ENCODE measurements at places on chromosomes 4 and X.
A peak's percentile ranks its signal among the peaks of the same experiment; 100 is the strongest.

GRCh38 chr4:36609661-36610060, 328.2 kb downstream of the DTHD1 start:
- no peak for DNase-seq

DNA sequence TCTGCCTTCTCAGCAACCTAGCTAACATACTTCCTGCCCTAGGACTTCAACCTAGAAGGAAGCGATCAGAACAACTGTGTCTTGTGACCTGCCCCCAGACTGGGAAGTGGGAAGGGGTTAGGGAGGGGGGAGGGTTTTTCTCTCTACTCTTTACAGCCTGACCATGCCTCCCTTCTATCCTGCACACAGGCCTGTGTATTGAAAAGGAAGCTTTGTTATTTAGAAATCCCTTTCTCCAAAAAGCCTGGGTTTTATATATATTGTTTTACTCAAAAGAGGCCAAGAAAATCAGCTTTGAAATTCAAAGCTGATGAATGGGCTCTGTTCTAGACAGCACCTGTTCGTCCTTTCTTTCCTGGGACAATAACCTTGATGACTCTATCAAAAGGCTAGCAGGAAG, 35.2 kb upstream of the SMS start:
- DNase-seq: no peak

- no peak for DNase-seq
Observed at GRCh38 chrX:135331525-135331924, 22.2 kb downstream of the ETDC start.

DNA sequence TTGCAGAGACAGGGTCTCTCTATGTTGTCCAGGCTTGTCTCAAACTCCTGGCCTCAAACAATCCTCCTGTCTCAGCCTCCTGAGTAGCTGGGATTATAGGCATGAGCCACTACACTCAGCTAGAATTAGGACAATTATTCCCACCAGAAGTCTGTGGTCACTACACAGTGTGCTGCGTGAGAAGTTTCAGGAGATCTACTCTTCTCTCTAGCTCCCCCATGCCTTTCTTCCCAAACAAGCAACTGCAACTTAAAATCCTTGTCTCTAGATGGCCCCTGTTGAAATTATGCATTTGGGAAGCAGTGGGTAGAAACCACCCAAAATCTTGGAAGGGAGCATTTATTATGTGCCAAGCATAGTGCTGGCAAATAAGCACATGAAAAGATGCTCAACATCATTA, 21.1 kb upstream of the MAP7D3 start:
- no peak for DNase-seq

GRCh38 chr4:113221990-113222389, 172.5 kb downstream of the ANK2 start:
- DNase-seq: no peak

- no peak for DNase-seq
Observed at GRCh38 chr4:127708985-127709384, 21.2 kb upstream of the SLC25A31 start.

- DNase-seq: no peak
Observed at GRCh38 chr4:2483237-2483636, 14.3 kb downstream of the RNF4 start.

GRCh38 chr4:125459531-125459930, 144.8 kb downstream of the FAT4 start:
- no peak for DNase-seq

GRCh38 chrX:6898371-6898770, 249.1 kb upstream of the STS start:
- no peak for DNase-seq

DNA sequence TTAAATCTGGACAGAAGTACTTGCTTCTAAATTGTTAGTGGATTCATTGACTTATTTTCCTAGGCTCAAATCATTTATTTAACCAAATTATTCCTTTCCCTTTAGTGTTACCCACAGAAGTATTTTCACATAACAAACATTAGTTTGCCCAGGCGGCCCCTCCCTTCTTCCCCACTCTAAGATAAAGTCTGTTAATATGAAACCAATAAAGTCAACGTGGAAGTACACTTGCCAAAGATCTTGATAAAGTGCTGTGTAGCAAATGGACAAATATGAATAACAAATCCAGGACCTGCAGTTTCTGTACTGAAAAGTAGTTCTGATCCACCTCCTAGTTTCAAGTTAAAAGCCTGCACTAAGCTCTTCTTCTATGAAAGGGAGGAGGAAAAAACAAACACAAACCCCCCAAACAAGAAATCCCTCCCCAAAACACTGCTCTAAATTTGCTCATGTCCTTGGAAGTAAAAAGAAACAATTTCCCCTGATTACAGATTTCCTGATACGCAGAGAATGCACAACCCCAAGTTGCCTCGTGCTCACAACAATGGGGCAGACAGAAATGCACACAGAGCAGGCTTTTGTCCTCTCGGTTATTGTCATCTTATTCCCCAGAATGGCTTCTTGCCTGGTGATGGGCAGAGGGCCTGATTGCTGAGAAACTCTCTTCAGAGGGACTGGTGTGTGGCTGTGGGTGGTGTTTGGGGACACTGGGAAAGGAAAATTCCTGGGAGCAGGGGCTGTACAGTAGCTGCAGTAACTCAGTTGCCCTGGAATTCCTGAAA, 23.2 kb downstream of the TMSB4X start:
- DNase-seq: no peak

- DNase-seq: no peak
Observed at GRCh38 chrX:135408794-135409193, 12.9 kb upstream of the SMIM10L2A start.

GRCh38 chr4:100286636-100287035, 96.4 kb upstream of the DDIT4L start:
- DNase-seq: no peak

DNA sequence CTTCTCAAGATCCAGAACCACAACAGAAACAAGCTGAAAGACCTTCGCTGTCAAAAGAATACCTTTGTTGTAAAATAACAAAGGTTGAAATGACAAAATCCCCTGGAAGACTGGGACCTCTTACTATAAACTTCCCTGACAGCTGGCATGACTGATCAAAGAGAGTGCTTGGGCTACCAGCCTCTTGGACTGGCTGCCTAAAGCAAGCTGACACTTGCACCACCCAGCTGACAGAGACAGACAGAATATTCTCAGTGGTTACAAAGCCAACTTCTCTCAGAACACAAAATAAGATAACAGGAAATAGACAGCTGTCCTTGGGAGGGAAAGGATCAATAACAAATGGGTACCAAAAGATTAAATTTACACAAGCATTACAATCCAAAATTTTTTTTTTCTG, 241.7 kb upstream of the SPOCK3 start:
- no peak for DNase-seq

DNA sequence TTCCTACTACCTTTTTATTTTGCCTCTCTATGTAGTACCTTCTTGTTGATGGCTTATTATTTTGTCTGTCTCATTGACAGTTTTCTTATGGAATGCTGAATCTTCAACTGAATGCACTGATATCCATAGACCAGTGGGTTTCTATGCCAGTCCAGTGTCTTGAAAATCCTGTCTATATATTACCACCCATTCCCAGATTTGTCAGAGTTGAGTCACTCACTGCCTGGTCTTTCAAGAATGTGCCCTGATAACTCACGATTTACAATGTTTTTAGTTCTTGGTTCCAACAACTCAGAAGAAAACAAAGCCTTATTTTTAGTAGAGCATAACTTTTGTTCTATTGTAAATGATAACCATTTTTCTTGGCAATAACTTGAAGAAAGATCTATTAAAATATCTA, 606.0 kb upstream of the PITX2 start:
- no peak for DNase-seq

DNA sequence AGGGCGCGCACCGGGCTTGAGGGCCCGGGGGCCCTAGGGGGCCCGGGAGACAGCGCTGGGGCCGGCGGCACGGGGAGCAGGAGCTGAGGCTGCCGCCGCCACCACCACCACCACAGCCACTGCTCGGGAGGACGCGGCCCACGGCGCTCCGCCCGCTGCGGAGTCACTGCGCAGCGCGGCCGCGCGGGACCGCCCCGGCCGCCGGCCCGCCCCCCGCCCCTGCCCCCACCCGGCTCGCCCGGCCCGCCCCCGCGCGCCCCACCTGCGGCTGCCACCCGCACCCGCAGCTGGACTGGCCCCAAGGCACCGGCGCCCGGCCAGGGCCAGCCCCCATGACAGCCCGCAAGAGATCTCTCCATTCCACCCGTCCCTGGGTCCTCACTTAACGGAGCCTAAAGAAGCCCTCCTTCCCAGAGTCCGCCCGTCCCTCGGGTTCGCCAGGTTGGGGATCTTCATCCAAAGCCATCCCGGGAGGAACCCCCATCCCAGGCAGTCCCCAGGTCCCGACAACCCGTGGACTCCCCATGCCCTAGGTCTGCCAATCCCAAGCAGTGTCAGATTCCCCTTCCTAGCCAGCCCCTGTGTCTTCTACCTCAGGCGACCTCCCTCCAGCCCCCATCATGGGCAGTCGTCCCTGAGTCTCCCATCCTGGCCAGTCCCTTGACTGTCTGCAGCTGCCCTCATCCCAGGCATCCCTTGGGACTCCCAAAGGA, 40.0 kb upstream of the IQSEC2 start:
- peak; percentile 3 for DNase-seq

GRCh38 chr4:6724421-6725111, 8.6 kb downstream of the BLOC1S4 start:
- no peak for DNase-seq

- DNase-seq: no peak
Observed at GRCh38 chrX:123817288-123817894, 42.5 kb upstream of the XIAP start.

DNA sequence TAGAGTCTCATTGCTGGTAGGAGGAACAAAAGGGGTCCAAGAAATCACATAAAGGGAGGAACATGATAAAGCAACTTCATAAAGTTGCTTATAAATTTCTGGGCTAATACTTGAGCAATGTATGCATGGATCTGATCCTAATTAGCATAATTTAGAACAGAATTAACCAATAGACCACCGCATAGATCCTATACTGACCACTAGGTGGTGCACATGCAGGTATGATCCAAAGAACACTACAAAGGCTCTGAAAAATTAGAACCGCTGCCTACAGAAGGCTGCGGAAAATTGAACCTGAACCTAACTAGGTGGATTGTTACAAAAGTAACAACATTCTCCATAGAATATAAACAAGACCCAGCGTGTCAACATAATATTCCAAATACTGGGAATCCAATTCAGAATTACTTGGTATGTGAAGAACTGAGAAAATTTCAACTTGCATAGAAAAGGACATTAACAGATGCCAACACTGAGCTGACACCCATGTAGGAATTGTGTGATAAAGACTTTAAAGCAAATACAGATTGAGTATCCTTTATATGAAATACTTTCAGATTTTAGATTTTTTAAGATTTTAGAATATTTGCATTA, 23.3 kb downstream of the BRCC3 start:
- DNase-seq: no peak

- DNase-seq: no peak
Observed at GRCh38 chr4:55625835-55626234, 10.3 kb downstream of the NMU start.
